NCI-H1436 (cell line): ENCODE measurements at places on chromosomes 12 and 14.

GRCh38 chr12:108612788-108613282, 15.0 kb upstream of the TMEM119 start:
- DNase-seq = no peak

DNA sequence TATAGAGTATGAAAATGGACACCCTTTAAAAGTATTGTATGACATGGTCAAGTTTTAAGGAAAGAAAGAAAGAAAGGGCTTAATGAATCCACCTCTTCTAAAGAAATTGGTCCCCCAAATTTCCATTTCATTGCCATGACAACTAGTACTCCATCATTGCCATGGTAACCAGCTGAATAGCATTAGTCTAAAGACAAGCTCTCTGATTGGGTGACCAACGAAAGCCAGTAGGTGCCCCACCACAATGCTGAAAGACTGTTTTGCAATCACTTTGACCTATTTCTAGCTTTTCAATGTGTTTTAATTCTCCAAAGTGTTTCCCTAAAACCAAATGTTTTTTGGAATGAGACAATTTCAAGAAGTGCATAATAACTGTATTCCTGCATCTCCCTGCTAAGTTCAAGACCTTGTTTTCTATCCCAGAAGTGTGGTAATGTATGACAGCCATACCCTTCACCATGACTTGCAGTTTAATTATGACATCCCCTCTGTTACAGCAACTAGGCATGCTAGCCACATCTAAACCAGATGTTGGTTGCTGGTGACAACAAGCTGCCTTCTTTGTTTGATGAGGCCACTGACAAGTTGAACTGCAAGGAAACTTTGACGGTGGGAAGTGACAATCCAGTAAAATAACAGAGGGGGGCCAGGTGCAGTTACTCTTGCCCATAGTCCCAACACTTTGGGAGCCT, 46.7 kb downstream of the KICS2 start:
- no peak for DNase-seq

DNA sequence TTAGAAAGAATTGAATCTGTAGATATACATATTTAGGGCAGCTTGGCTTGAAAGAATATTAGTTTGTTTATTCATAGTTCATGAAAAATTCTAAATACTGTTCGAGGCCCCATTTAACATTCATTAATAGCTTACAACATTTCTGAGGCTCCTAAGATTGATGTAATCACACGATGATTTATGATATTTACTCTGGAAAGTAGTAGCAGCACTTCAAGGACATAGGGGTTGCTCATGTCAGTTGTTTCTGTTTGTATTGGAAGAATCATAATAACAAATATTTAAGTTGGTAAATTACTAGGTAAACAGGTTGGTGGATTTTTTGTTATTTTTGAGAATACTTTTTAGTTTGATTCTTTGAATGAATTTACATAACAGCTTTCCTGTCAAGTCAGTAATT, 30.4 kb downstream of the CAND1 start:
- no peak for DNase-seq

- no peak for DNase-seq
Measured at GRCh38 chr14:30275604-30276003, 283.4 kb upstream of the G2E3 start.

DNA sequence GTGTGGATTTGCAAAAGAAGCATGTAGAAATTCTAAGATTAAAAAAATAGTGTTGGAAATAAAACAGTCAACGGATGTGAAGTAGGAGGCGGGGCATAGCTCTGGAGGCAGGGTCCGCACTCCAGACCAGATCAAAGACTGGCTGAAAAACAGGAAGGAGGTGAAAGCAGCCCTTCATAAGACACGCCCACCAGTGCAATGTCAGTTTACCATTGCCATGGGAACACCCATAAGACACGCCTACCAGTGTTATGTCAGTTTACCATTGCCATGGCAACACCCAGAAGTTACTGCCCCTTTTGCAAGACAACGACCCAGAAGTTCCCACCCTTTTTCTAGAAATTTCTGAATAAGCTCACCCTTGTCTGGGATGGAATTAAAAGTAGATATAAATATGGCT, 87.1 kb downstream of the FZD10 start:
- DNase-seq = no peak

GRCh38 chr12:83389237-83389996, 702.7 kb downstream of the TMTC2 start:
- no peak for DNase-seq

DNA sequence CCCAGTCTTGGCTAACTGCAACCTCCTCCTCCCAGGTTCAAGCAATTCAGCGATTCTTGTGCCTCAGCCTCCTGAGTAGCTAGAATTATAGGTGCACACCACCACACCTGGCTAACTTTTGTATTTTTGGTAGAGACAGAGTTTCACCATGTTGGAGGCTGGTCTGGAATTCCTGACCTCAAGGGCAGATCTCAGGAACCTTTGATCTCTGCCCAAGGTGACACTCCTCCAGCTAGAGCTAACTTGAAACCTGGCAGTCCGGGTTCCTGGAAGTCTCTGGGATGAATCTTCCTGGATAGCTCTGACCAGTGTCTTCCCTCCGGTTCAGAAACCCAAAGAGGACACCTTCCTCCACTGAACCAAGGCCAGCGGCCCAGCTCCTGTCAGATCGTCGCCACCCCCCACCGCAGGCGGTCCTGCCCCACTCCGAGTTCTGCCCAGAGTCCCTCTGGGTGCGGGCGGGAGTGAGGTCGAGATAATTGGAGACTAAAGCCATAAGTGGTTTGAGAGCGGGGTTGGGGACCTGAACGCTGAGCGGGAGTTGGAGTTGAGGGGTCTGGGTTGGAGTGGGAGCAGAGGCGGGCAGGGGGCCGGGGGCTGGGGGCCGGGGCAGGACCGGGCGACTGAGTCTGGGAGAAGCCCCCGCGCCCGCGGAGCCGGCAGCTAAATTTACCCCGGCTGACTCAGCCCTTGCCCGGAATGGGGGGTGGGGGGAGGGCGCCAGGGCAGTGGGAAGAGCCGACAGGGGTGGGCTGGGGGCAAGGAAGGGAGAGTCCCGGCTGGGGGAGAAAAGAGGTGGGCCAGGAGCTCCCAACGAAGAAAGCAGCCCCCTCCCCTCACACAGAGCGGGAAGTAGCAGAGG, 4.7 kb downstream of the DDN start:
- DNase-seq = no peak
